ENCODE measurements at places on chromosomes 7 and 10.
A peak's percentile ranks its signal among the peaks of the same experiment; 100 is the strongest.

DNA sequence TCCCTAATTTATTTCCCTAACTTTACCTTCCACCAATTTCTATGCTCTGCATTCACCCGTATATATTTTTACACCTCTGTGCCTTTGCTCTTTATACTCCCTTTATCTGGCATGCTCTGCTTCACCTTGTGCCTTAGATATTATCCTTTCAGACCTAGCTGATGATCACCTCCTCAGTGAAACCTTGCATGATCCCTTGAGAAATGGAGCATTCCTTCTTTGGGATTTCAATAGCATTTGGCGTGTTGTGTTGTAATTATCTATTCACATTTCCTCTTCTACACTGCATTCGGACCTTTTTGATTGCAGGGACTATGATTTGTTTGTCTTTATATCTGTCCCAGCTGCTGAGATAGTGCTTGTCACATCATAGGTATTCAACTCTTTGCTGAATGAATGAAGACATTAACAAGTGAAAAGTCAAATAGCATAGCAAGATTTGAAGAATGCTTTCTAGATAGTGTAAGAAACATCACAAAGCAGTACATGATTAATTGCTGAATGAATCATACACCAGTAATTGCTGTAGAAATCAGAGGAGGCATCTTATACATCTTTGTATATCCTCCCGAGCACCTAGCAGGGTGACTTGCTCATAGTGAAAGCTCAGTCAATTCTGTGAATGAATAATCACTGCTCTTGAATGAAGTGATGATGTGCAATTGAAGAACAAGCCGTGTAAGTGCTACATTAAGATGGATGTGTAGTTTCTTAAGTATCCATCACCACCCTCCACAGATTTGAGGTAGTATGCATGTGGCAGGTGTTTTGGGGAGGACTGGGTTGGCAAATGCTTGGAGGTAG, 2.0 kb upstream of the TM9SF3 start:
- DNase-seq = no peak

- no peak for DNase-seq
Observed at GRCh38 chr7:74454021-74454924, 567 bp downstream of the GTF2IRD1 start.

GRCh38 chr7:132349075-132349474, 227.2 kb downstream of the PLXNA4 start:
- no peak for DNase-seq

DNA sequence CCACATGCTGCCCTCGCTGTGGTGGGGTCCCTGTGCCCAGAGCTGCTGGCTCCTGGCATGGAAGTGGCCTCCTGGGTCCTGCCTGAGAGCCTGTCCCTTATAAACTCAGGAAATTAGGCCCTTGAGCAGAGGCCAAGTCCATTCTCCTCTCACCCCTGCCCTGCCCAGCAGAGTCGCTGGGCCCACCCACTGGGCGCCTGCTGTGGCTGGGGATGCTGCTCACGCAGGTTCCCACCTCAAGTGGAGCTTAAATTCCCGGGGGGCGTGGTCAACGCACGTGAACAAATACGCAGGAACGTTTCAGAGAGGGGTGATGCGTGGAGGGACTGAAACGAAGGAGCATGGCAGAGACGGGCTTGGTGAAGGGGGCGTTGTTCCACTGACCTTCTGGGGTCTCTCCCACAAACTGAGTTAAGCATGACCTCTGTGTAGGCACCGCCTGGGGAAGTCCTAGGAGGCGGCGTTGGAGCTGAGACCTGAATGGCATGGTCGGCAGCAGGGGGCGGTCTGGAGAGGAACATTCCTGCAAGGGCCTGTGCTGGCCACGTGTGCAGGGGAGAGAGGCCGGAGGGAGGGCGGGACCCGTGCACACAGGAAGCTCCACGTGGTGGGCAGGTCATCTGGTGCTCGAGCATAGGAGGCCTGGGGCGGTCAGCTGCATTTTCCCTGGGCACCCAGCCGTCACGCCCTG, 27.9 kb downstream of the FAM20C start:
- DNase-seq = no peak

- DNase-seq = no peak
Observed at GRCh38 chr7:117171106-117171505, 151.8 kb downstream of the WNT2 start.

DNA sequence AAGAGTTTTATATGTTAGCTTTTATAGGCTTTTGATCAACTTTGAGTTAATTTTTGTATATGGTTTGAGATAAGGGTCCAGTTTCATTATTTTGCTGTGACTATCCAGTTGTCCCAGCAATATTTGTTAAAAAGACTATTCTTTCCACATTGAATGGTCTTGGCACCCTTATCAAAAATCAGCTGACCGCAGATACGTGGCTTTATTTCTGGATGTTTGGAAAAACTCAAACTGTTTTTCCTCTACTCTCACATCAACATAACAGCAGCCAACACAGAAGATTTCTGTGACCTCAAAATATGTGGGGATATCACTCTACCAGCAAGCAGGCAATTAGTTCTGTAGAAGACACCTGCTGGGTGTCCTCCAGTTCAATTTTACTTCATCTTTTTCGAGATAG, 116.6 kb upstream of the GLCCI1 start:
- no peak for DNase-seq

DNA sequence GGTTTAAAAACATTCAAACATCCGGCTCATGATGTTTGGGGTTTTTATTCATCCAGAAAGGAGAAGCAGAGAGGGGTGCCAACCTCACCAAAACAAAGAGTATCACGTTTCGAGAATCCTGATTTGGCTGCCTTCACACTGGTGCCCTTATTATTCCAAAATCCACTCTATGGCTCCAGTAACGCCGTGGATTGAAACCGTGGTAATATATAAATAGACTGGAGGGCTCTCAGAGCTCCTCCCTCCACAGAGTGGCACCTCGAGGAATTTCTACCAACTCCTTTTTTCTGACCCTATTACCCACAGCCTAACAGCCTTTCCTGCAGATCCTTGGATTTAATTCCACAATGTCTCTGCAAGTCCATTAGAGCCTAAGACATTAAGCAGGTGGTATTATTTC, 353.6 kb downstream of the CRPPA start:
- no peak for DNase-seq

- peak; percentile 59 for DNase-seq
Observed at GRCh38 chr10:5775685-5776084, 37.5 kb downstream of the GDI2 start.

- DNase-seq = no peak
Observed at GRCh38 chr7:147516391-147516790, 1074.2 kb upstream of the C7orf33 start.

GRCh38 chr7:55423891-55424290, 58.8 kb downstream of the LANCL2 start:
- no peak for DNase-seq

DNA sequence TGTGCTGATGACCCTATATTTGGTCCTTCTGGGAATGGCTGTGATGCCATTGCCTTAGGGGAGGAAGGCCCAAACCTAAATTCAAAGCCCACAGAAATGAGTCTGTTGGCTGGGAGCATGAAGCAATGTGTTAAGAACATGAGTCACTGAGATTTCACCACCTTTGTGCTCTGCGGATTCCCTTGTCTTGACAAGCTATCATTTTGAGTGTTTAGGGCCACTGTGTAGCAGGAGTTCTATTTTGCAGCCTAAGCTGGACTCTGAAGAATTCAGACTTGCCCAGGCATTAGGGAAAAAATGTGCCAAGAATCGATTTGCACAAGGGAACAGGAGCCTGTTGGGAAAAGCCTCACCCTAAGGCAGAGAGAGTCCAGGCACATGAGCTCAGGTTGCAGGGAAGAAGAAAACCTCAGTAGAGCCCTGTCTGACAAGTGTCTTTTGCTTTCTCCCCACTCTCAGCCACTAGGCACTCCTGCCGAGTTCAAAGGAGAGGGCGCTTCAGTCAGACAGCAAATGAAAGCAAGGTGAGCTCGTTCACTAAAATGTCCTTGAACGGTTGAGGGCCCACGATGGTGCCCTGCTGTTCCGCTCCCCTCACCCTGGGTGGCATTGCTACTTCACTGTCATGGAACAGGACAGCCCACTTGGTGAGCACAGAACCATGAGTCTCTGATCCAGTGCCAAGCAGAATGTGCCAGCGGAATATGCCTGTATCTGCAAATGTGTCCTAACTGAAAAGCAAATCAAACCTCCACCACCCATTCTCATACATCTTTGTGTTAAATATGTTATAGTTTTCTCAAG, 93.6 kb downstream of the PRLHR start:
- DNase-seq = no peak

DNA sequence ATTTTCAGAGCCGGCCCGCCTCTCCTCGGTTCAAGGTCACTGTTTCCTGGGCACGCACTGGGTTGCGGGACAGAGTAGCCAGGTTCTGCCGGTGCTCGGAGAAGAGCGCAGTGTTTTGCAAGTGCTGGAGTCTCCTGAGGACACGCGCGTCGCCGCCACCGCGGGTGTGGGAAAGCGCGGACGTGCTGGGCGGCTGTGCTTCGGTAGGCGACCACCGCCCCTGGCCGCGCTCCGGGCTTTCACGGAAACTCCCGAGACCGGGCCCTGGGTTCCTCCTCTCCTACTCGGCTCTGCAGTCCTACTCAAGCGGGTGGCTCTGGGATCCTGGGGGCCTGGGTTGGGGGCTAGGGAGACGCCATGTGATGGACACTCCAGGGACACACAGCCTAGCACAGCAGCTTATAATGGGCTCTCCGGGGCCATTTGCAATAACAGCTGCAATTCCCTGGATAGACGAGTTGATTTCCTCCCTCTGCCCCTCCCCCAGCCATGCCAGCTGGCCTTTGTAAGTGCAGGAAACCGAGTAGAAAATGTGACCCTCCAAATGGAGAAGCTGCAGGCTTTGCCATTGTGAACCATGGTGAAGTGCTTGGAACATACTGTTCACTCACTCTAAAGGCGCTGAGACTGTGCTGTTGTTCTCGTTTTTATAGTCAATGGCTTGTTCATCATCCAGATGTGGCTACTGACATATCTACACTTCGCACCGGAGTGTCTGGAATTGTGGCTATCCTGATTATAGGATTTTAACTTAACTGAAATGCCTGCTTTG, 2.1 kb downstream of the FRAT1 start:
- DNase-seq = no peak

DNA sequence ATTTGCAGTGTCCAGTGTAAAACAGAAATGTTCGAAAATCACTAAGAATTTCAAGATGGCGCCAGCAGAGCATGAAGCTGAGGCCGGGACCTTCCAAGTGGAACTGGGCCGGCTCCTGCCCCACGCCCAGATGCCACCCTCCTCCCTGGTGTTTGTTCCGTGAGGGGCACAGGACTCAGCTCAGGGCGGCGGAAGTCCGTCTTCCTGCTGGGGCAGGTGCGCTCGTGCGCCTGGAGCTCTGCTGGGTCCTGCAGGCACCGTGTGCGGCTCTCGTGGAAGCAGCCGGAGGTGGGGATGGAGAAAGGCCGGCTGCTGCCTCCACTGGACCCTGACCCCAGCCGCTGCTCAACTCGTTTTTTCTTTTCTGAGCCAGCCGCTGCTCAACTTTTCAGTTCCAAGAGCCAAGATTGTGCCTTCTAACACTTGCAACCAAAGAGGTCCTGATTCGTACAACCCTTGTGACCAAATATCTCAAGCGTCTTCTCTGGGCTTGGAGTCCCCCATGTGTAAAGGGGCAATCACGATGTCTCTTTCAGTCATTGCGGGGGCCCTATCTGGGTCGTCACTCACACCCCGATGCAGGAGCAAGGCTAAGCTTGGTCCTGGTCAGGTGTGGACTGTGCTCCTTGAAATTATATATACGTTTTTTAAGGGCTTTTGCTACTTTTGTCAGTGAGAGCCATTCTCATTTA, 334.4 kb downstream of the ADARB2 start:
- no peak for DNase-seq

- DNase-seq = no peak
Observed at GRCh38 chr10:75431180-75432111, at the start of gene LRMDA. Gene LRMDA, plus strand, starts transcription at chr10:75431624.

GRCh38 chr7:158299607-158300006, 288.0 kb downstream of the PTPRN2 start:
- DNase-seq = no peak

DNA sequence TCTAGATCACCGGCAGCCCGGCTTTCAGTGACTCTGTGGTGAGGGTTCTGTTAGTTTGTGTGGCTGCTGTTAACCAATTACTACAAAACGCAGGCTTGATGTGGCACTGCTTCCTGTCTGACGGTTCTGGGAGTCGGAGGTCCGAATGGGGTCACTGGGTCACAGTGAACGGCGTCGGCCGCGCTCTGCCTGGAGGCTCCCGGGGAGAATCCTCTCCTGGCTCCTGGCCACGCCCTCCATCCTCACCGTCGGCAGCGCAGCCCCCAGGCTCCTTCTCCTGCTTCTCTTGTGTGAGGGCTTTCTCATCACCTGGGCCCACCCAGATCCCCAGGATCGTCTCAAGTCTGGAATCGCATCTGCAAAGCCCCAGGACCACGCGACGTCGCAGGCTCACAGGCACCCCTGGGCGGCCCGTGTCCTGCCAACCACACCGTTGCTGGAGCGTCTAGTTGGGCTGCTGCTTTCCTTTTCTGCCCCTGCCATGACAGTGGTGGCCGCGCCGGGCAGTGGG, 31.8 kb upstream of the NKX6-2 start:
- DNase-seq = no peak

DNA sequence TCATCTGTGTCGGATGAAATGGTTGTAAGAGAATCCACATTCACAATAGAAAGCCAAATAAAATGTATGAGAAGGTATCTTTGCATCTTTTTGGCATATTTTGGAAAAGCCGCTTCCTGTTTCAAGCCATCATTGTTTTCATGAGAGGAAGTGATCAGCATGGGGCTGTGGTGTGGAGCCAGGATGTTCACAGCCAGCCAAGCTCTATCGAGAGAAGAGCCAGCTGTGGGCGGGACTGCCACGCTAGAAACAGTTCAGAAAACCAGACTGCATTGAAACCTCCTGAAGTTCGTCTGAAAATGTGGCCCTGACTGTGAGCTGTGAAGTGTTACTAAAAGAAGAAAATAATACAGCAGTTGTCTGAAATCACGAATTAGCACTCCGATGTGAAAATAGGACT, 21.2 kb upstream of the NPS start:
- DNase-seq = no peak

DNA sequence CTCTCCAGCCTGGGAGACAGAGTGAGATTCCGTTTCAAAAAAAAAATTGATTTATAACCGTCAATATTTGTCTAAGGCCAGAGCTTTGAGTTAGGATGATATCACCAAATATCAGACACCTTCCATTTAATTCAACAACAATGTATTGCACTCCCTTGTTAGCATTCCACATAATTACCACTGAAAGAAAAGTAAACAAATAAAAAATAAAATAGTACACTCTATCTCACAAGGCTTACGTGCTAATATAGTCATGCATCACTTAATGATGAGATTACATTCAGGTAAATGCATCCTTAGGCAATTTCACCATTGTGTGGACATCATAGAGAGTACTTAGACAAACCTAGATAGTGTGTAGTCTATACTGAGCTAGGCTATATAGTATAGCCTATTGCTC, 127.6 kb upstream of the RHOBTB1 start:
- no peak for DNase-seq

DNA sequence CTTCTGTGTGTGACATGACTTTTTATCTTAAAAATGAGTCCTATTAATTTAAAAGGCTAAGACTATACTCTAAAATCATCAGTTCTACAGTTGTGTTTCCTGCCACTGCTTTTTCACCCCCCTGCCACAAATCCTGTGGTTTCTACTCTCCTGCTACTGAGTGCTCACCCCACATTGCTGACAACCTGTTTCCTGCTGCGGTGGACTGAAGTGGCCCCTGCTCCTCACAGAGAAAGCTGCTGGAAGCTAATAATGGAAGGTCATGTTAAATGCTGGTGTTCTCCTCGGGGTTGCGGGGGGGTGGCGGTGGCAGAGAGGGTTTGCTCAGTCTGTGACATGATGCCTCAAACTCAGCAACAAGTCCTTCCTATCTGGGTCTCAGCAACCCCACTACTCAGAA, 113.2 kb upstream of the INHBA start:
- no peak for DNase-seq

GRCh38 chr7:101634196-101634717, 5.2 kb upstream of the MYL10 start:
- no peak for DNase-seq

GRCh38 chr7:128022631-128023532, 8.4 kb downstream of the LRRC4 start:
- no peak for DNase-seq
